Activated CD8-positive, alpha-beta memory T cell treated with anti-CD3 and anti-CD28 coated beads for 1 hour (primary cell): ENCODE measurements at places on chromosomes 13 and 19.
A peak's percentile ranks its signal among the peaks of the same experiment; 100 is the strongest.

- no peak for DNase-seq
Measured at GRCh38 chr13:64202517-64202916, 2786.9 kb upstream of the PCDH20 start.

DNA sequence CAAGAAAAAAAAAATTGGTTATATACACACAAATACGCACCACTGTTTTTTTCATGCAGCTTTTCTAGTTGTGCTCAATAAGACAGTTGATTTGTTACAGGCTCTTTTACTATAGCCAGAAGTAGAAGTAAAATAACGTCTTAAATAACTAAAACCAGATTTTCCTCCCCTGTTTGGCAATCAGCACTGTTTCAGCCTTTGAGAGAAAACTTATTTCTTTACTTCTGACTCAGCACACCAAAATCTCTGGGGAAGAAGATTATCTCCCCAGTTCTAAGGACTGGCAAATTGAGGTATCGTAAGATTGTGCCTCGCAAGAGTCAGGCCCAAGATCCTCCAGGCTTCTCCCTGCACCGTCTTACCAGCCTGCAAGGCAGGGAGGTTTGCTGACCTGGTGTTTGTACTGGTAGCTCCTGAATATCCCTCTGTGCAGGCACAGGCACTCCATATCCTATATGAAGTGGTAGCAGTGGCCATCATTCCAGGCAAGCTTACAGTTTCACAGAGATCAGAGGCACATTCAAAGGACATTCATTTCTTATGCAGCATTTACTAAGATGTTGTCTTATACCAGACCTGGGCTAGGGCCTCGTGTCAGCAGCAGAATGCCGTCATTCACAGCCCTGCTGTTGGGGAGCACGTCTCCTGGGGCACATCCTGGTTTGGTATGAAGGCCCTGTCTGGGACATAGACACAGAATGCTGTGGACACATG is 268.2 kb downstream of the ZNF536 start:
- no peak for DNase-seq

DNA sequence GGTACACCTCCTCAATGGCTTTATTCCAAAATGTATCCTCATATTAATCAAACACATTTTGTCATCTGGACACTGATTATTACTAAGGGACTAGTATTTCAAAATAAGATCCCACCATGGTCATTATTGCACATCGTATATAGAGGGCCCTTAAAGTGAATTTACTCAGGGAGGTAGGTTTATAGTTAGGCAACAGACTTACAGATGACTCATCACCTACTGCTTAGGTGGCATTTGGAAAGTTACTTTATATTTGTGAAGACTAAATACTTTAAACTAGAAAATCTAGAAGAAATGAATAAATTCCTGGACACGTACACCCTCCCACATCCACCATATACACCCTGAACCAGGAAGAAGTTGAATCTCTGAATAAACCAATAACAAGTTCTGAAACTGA is 353.0 kb downstream of the KCTD12 start:
- DNase-seq = no peak

DNA sequence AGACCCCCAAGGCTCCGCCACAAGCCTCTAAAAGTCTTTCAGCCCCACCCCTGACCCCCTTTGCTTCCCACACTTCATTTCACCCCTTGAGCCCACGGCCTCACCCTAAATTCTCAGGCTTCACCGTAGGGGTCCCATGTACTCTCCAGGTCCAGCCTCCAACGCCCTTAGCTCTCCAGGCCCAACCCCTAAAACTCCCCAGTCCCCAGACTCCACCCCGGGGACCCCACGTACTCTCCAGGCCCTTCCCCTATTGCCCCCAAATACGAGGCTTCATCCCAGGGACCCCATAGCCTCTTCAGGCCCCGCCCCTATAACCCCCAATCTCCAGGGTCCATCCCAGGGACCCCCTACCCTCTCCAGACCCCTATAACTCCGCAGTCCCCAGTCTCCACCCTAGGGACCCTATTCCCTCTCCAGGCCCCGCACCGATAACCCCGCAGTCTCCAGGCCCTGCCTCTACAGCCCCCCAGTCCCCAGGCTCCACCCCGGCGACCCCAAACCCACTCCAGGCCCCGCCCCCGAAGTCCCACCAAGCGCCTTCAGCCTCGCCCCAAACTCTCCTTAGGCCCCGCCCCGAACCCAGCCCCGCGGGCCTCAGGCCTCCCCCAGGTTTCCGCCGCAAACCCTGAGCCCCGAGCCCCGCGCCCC is 619 bp downstream of the MED16 start:
- DNase-seq = no peak

DNA sequence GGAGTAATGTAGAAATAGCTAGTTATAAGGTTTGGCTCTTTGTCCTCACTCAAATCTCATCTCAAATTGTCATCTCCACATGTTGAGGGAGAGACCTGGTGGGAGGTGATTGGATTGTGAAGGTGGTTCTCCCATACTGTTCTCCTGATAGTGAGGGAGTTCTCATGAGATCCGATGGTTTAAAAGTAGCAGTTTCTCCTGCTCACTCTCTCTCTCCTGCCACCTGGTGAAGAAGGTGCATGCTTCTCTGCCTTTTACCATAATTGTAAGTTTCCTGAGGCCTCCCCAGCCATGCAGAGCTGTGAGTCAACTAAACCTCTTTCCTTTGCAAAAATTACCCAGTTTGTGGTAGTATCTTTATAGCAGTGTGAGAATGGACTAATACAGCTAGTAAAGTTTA is 849.4 kb downstream of the DACH1 start:
- no peak for DNase-seq

DNA sequence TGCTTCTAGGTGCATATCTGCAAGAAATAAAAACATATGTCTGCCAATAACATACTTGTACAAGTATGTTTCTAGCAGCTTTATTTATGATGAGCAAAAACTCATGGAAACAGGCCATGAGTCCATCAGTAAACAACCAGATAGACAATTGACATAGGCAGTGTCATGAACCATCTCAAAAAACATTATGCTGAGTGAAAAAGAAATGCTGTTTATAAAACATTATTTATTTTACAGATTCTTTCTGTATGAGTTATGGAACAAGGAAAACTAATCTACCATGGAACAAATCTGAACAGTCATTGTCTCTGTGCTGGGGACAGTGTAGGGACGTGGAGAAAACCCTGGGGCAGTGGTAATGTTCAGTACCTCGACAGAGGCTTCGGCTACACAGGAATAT is 283.9 kb downstream of the UQCRFS1 start:
- no peak for DNase-seq

GRCh38 chr13:29454931-29455481 is 140.5 kb downstream of the SLC7A1 start:
- no peak for DNase-seq

GRCh38 chr13:29099781-29100406 is 279.8 kb downstream of the MTUS2 start:
- DNase-seq = no peak

GRCh38 chr19:35816262-35816661 is 3.6 kb upstream of the PRODH2 start:
- no peak for DNase-seq

GRCh38 chr19:44529536-44529935 is at the start of gene CEACAM20:
CEACAM20 (minus strand) TSS chr19:44529675; CDS start chr19:44529509, 166 bp downstream.
- no peak for DNase-seq

- no peak for DNase-seq
Measured at GRCh38 chr13:60043262-60043661, 120.5 kb downstream of the DIAPH3 start.

- DNase-seq = no peak
Measured at GRCh38 chr13:77898097-77898496, 20.5 kb downstream of the EDNRB start.

- DNase-seq = no peak
Measured at GRCh38 chr13:43698009-43698408, 88.8 kb downstream of the ENOX1 start.

DNA sequence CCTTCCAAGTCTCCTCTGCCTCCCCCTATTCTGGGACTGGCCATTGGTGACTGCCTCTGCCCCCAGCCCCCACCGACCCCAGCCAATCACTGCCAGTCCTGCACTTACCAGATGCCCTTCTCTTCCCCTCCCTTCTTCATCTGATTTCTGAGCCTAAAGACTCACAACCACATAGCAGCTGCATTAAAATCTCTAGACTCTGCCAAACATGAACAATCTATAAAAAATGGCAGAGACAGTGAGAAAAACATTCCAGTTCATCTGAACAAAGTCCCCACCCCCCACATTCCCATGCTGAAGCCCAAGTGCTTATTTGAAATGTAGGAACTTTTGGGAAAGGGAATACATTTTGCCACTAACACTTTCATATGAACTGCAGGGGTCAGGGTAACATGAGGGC is 60.8 kb downstream of the KCTD12 start:
- no peak for DNase-seq

GRCh38 chr13:91845612-91846011 is 447.2 kb downstream of the GPC5 start:
- no peak for DNase-seq

- DNase-seq = no peak
Measured at GRCh38 chr19:16615808-16616207, 12.2 kb downstream of the MED26 start.

DNA sequence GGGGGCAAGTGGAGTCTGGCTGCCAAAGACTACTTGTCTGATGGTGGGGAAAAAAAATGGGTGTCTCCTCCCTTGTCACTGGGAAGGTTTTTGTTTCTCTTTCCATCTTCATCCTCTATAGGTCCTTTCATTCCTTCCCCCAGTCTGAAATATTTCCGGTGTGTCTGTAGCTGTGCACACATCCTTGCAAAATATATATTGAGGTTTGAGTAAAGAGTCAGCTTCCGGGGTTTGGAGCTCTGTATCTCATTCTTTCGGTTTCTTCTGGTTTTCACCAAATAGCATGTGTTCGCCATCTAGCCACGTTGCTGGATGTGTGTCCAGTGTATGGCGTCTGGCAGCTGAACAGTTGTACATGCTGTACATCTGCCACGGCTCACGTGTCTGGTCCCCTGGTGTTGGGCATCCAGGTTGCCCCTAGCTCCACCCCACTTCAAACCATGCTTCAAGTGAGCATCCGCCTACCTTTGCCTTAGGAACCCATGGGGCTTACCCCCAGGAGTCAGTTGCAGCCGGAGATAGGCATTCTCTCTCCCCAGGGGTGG is 142.2 kb downstream of the SIPA1L3 start:
- peak; percentile 9 for DNase-seq

- DNase-seq = no peak
Measured at GRCh38 chr13:98289339-98289945, 112.4 kb upstream of the RNF113B start.

DNA sequence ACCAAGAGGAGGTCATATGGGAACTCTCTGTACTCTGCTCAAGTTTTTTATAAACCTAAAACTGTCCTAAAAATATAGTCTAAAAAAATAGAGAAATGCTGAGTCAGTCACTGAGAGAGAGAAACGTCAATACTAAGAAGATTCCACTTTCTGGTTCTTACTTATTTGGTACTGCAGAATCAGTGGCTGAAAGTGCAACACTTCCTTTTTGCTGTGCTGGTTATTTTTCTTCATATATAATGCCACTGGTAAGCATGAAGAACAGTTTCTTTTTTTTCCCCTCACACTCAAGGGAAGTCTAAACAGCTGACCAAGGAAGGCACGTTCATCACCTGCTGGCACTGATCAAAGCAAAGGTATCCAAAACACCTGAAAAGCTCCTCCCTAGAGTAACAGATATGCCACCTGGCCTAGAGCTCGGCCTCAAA is 44.3 kb upstream of the N4BP2L1 start:
- DNase-seq = no peak

DNA sequence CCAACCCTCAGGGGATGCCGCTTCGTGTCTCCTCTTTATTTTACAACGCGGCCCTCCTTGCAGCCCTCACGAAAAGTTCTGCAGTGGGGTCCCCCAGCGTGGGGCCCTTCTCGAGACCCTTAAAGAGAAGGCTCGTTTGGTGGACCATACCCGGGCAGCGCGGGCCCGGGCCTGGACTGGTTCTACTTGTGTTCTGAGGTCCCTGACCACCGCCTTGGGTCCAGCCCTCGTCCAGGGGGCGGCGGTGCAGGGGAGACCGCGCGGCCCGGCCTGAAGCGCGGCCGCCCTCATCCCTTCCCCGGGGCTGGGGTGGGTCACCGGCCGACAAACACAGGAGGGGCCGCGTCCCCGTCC is 400 bp upstream of the SERP2 start:
- DNase-seq = no peak

DNA sequence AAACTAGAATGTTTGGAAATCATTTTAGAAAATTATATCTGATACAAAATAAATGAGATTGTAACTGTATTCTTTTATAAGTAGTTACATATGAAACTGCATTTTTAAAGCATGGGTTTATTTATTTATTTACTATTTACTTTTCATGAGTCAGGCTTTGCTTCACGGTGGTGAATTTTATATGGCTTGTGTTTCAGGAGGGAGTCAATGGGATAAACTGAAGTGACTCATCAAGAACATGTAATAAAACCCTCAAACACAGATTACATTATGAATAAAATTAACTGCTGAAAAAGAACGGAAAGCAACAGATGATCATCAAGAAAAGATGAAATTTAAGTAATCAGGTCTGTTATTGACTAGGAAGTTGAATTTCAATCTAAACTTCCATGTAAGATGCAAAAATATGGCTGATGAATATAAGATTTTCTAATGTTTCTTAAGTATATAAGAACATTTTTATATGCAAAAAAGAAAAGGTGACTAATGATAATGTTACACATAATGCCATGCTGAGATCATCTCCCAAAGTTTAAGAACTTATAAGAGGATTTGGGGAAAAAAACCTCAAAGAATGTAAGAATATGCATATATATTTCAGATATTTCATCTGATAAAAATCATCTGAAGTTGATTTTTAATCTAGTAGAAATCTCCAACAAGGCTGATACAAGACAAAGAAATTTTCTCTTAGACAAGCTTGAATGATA is 383.6 kb downstream of the SLITRK1 start:
- no peak for DNase-seq

- no peak for DNase-seq
Measured at GRCh38 chr13:70249332-70250064, 141.2 kb upstream of the KLHL1 start.

DNA sequence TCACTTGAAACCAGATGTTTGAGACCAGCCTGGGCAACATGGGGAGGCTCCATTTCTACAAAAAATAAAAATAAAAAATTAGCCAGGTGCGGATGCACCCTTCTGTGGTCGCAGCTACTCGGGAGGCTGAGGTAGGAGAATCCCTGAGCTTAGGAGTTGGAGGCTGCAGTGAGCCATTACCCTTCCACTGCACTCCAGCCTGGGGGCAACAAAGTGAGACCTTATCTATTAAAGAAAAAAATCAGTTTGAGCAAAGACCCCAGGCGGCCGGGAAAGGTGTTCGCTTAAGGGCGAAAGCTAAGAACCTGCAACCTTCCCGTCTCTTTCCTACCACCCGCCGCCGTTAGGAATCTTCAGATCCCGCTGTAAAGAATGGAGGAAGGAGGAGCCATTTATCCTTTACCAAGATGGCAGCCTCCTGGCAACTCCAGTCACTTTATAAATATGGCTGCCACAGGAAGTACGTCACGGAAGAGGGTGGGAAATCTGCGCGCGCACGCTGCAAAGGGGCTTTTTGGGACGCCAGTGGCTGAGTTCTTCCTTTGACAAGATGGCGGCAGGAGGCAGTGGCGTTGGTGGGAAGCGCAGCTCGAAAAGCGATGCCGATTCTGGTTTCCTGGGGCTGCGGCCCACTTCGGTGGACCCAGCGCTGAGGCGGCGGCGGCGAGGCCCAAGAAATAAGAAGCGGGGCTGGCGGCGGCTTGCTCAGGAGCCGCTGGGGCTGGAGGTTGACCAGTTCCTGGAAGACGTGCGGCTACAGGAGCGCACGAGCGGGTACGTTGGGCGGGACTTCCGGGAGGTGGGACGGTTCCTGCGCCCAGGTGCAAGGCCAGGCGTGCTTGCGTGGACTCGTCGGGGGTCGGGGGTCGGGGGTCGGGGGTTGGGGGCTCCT is at the start of gene NOP53:
TSS of gene NOP53 (plus strand) at position 537 of the 892 bp plus-strand sequence. CDS start at position 551, 14 bp downstream.
- DNase-seq = peak; percentile 93
